Choroid plexus epithelial cell (primary cell): ENCODE measurements at places on chromosomes 7 and 10.

GRCh38 chr7:74173491-74173865 lies 678 bp upstream of the EIF4H start:
- no peak for DNase-seq

GRCh38 chr10:28604567-28605536 lies 71.9 kb downstream of the WAC start:
- no peak for DNase-seq

DNA sequence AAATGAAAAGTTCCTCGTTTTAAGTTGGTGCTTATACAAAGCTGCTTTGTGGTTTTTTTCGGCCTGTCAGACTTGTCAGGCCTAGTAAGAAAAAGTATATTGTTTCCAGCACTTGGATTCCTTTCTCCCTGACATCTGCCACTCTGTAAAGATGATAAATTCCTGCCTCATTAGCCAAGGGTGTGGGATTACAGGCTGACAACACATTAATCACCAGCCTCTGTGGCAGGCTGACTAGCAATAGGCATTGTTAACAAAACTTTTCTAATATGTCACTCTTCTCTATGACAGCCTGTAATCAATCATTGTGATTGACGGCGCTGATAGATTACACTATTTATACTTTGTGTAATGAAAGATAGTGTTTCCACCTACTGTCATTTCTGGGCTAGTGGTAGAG lies 682.5 kb downstream of the LRMDA start:
- no peak for DNase-seq

DNA sequence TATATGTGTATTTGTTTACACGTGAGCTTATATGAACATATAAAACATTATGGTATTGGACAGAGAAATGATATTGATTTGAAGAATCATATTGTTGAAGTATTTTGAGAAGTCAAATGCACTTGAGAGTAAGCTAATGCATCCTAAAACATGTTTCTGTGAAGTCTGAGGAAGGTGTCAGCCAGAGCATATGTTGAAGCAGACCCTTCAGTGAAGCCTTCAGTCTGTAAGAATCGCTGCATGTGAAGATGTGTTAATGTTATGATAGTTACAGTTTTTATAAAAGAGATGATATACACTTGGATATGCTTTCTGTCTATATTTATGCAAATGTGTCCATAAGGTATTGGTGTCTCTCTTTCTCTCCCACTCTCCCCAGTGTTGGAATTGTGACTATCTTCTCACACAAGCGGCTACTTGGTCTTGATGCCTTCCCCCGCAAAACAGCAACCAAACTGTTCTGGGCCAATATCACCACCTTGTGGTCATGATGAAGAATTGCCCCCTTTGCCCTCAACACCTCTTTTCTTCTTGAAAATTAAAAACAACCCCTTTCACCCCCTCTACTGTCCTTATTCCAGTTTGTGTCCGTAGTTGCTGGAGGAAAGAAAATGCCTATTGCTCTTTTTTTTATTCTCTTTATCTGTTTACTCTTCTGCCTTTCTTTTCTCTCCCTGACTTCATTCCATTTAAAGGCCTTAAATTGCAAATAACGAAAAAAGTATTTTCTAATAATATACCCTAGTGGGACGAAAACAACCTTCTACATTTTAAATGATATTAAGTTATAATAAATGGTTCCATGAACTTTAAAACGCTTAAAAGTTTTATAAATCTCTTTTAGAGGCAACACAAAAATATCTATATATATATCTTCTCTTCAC lies 64.9 kb downstream of the IKZF1 start:
- peak; percentile 58 for DNase-seq

DNA sequence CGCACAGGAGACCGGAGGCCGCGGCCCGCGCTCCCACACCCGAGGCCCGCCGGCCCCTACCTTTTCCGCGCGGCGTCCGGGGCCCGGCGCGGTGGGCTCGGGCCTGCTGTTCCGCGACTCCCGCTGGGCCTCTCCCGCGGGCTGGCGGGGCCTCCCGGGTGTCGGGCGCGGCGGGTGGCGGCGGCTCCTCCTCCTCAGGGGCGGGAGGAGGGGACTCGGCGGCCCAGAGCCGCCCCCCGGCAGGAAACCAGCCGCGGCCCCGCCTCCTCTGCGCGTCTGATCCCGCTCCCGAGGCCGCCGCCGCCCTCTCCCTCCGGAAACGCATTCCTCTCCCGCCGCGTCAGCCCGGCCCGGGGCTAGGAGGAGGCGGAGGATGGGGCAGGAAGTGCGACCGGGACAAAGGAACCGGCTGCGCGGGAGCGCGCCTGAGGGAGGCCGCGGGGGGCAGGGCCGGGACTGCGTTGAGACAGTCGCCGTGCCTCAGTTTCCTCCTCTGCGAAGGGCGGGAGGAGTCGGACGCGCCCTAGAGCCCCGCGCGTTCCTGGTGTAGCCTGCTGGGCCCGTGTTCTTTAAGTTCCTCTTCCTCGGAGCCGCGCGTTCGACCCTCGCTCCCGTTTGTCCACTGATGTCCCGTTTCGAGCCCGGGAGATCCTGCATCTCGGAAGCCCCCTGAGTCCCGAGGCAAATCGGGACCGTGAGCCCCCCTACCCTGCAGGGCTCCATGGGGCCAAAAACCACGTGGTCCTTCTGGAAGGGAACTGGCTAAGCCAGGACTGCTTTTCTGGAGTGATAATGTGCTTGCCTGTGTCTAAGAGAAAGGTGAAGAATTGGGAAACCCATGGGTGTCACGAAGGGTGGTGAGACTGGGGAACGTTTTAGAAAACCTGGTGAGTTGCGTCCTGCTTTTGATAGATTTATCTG lies at the start of gene ITGB1:
Gene ITGB1 (minus strand): TSS at position 146 of the 921 bp plus-strand sequence. CDS start 22,672 bp downstream, outside the sequence.
- peak; percentile 97 for DNase-seq

GRCh38 chr10:125368146-125368545 lies 207.8 kb upstream of the CTBP2 start:
- no peak for DNase-seq

GRCh38 chr7:82507976-82508677 lies 64.5 kb upstream of the CACNA2D1 start:
- DNase-seq, result no peak

- no peak for DNase-seq
Observed at GRCh38 chr7:46126675-46127300, 205.7 kb upstream of the IGFBP3 start.

DNA sequence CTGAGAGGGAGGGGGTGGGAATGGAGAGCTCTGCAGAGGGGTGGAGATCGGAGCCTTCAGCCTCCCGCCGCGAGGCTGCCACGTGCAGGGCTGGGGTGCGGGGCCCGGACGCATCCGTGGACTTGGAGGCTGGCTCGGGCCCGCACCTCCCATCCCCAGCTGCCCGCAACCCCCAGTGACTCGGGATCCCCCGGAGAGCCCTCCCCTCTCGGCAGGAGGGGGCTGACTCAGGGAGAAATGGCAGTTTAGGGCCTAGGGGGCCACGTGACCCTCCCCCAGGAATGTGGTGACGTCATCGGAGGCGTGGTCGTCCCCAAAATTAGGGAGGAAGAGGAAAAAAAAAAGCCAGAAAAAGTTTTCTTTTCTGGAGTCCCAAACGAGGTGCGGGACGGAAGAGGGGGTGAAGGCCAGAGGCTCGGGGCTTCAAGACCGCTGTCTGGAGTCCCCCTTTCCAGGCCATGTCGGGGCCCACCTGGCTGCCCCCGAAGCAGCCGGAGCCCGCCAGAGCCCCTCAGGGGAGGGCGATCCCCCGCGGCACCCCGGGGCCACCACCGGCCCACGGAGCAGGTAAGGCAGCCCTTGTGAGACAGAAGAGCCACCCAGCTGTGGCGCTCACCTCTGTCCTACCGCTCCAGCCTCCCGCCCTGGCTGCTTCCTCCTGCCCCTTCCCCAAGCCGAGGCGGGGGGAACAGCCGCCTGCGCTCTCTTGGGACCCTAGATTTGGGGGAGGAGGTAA lies at the start of gene TRIP6:
Gene TRIP6 (plus strand): TSS at position 348 of the 736 bp plus-strand sequence. CDS start 111 bp downstream, at position 459.
- DNase-seq, result peak; percentile 97

GRCh38 chr7:71267734-71268469 lies 136.0 kb downstream of the GALNT17 start:
- DNase-seq, result no peak

- DNase-seq, result peak; percentile 5
Observed at GRCh38 chr10:112098682-112099081, 84.9 kb downstream of the GPAM start.

- DNase-seq, result peak; percentile 8
Observed at GRCh38 chr7:71787513-71787912, 624.6 kb downstream of the CALN1 start.

DNA sequence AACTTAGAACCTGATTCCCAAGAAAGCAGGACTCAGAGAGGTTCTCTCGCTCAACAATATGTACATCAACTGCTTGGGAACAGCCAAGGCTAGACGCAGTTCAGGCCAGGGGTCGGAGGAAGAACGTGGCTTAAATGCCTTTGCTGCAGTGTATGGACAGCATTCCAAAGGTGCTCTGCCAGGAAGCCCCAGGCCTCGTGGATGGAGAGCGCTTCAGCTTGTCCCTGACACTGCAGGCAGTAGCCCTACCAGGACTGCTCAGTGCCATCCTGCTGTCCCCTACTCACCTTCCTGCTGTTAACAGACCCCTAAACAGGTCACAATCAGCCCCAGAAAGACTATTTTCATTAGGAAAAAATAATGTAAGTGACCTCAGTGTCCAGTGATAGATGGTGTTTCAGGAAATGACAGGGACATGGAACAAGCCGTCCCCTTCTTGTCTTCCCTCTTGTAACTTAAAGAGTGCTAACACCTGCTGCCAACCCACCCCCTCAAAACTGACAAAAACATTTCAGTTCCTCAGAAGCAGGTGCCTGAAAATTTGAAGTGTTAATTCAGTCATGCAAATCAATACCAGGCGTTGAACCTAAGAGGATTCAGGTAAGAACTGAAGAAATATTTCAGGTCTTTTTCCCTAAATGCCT lies 16.5 kb downstream of the CREB3L2 start:
- DNase-seq, result peak; percentile 91

GRCh38 chr10:4067931-4068561 lies 283.0 kb upstream of the KLF6 start:
- DNase-seq, result no peak

DNA sequence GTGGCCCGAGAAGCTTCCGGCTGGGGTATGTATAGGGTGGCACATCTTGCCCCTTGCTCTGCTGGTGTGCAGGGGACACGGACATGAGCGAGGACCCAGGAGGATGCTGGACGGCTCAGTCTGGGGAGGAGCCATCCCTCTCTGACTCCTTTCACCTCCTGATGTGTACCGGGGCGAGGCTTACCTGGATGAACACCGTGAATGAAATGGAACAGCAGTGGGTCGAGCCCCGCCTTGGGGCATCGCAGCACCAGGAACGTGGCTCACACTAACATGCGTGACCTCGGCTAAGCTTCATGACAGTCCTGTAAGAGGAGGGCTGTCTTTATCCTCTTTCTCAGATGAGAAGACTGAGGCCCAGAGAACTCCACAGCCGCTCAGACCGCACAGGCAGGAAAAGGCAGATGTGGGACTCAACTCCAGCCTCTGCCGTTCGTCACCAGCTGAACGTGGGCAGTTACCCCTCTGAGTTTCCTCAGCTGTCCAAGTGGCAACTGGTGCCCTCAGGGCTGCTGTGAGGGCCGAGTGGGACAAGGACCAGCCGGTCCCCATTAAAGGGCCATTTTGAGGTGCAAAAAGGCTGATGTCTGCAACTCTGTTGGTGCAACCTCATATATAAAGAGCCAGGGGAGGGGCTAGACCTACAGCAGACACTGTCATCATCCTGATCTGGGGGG lies 54.5 kb downstream of the INSIG1 start:
- no peak for DNase-seq

- peak; percentile 100 for DNase-seq
Observed at GRCh38 chr7:94183289-94183749, 179.2 kb upstream of the BET1 start.

- DNase-seq, result no peak
Observed at GRCh38 chr7:155836216-155837125, 24.2 kb upstream of the SHH start.

DNA sequence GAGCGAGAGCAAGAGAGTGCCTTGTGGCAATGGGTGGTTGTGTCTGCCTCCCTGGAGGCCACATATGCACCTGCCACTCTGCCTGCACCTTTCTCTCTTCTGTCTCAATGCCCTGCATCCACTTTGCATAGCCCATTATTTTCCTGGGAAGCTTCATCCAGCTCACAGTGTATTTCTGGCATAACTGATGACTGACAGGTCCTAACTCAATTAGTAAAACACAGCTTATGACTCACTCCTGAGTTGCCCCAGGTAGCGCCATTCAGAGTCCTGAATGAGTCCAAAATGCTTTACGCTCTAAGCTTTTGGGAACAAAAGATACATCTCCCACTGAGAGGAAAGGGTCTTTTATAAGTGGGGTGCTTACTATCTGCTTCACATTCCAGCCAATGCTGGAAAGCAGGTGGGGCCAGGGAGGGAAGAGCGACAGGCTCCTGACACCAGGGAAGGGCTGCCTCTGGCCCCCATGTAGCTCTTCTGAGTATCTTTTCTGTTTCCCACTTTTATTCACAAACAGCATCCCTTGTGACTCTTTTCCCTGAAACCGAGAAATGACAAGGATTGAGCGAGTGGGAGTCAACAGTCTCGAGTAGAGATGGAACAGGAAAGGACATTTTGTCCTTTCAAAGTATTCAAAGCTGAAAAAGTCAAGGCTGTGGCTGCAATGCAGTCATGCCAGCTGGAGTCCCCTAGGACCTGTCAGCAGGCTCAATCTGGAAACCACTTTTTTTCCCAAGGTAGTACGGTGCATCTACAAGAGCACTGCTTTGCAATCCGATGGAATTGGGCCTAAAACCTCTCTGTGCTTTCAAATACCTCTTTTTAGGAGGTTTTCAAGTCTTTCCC lies 479.3 kb upstream of the PODXL start:
- DNase-seq, result no peak

DNA sequence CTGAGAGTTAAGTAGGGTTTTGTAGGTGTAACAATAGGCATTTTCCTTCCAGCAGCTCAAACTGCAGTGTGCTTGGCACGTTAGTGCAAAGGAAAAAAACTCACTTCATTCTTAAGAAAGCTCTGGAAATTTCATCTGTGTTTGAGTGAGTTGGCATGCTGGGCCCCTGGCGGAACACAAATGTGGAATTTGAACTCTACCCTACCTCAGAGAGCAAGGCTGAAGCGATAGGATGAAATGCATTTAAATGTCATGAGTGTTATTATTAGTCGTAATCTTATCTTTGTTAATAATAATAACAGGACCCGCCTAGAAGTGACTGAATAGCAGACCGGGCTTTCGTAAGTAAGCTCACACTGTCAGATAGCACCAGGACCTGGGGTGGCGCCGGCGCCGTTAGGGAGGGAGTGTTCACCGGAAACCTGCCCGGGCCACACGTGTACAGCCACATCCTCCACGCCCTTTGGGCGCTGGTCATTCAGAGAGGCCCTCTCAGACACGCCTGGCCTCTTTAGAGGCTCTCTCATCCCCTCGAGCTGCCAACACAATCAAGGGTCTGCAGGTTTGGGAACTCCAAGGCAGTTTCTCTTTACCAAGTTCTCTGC lies 63.5 kb downstream of the GRK5 start:
- DNase-seq, result peak; percentile 58

DNA sequence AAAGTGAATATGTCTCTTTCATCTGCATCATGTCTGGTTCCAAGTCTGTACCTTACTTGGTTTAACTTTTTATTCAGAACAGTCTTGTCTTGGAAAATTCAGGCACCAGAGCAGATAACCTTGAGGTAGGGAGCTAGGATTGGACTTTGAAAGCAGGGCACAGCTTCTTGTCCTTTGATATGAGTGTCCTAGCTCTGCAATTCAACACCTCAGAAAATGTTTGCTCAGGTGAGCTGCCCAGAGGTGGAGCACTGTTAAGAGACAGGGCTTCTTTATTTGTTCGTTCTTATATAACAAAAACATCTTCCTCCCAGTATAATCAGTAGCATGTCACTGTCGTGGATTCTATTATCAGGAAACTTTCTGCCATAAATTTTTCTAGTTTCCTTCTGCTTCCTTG lies 118.3 kb downstream of the LRRC4 start:
- DNase-seq, result no peak
